ENCODE measurements at places on chromosomes 7 and 10.

DNA sequence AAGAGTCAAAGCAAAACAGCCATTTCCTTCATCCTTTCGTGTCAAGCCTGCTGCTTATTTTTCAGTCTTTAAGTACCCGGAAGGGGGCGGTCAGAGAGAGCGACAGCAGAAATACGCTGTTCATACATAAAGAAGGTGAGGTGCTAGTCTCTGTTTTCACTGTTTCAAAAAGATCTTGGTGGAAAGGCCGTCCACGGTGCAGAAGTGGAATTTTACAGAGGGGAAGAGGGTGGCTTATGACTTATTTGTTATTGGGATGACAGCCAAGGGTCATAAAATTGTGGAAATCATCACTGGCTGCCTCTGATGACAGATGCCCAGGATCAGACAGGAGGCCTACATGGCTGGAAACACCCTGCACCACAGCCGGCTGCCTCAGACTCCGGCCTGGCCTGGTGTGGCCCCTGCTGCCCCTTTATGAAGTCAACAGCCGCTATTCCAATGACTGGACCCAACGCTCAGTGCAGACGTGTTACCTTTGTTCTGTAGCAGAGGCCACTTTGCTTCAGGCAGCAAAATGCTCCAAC is 57.0 kb downstream of the HIPK2 start:
- no peak for DNase-seq

- no peak for DNase-seq
Measured at GRCh38 chr10:67110286-67110685, 184.4 kb downstream of the LRRTM3 start.

- DNase-seq, result no peak
Measured at GRCh38 chr7:22121702-22122474, 176.2 kb upstream of the CDCA7L start.

- DNase-seq, result peak; percentile 100
Measured at GRCh38 chr7:47783456-47784223, 164.6 kb downstream of the PKD1L1 start.

DNA sequence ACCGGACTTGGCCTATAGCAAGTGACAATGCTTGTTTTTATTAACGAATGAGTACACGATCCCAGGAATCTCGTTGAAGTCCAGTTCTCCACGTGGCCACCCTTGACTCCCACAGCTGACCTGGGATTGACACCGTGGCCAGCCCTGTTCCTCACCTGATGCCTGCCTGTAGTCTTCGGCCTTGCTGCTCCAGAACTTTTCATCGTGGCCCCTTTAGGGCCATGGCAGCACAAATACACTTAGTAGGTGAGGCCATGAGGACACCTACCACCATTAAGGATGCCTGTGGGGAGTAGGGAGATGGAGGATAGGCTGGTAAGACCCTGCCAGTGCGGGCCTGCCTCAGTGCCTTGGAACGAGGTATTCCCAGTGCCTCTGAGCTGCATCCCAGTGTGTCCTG is 30.6 kb upstream of the INSYN2A start:
- DNase-seq, result no peak

DNA sequence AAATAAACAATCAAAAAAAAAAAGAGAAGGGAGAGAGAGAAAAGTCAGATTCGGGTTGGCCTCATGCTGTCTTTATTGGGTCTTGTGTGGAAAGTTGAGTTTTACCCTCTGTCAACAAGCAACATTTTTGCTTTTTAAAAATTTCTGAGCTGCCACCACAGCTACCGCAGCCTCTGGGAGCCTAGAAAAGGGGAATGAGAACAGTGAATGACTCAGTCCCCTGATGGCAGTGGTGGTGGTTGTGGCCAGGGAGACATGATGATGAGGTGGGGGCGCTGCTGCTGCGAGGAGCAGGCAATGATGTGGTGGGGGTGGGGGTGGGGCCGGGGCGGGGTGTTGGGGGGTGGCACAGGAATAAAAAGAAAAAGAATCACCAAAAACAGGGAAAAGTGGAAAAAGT is 20.0 kb upstream of the CREB3L2 start:
- DNase-seq, result no peak

DNA sequence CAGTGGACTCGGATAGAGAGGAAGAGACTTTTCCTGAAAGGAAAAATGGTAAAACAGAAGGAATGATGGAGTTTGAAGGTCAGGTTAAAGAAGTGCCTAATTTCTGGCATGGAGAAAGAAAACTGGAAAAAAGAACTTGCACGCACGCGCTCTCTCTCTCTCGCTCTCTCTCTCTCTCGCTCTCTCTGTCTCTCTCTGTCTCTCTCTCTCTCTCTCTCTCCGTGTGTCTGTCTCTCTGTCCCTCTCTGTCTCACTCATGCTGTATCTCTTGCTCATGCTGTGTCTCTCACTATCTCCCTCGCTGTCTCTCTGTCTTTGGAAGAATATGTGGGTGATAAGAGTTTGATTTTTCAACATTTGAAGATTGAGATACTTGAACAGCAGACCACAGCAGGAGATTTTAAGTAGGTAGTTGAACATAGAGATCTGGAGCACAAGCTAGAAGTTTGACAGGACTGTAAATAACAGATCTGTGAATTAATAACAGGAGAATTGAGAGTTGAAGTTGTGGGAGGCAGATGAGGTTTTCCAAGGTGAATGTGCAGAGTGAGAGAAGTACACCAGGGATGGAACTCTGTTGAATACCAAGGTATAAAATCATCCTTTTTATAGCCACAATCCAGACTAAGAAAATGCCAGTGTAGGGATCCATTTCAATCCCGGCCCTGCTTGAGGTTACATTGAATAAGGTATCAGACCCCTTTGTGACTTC is 33.1 kb downstream of the ADD3 start:
- DNase-seq, result no peak

DNA sequence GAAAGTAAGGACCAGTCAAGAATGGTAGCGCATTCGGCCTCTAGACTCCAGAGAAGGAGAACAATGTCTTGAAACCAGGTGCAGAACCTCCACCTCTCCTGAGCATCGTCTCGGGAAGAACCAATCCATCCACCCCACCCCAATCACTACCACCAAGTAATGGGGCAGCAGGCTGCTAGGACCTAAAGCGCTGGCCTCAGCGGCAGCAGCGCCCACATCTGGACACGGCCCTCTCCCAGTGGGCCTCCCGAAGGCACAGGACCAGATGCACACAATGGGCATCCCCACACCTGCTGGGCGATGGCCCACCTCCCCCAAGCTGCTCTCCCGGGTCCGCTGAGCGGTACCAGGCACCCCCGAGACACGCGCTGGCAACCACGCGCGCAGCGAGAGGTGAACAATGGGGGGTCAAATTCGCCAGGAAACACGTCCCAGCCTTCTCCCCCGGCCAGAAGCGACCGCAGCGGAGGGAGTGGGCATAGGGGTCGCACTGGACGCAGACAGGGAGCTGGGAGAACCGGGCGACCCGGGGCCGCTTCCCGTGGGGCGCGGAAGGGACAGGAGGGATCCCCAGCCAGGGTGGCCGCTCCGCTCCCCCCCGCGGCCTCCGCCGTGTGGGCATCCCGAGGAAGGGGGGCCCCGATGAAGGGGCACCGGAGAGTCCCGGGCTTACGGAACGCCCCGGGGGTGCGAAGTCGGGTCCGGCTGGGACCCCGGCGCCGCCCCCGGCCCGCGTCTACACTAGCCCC is 506 bp downstream of the CTTNBP2 start:
- DNase-seq, result no peak

DNA sequence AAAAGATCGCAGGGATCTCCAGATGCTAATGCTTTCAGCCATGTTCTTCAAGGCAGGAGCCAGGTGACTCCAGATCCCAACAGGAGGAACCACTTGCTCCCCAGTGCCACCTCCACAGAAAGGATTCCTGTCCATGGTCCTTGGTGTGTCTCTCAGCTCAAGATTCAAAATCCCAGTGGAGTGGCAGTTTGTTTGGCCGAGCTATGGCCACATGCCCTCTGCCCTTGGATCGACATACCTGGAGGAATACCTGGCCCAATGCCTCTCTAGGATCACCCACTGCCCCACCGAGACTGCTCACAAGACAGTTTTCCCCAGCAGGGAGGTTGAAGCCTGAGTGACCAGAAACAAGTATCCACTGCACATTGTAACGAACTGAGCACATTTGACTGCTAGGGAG is 3.9 kb upstream of the GPRIN2 start:
- DNase-seq, result no peak

GRCh38 chr7:66950763-66951162 is 29.7 kb downstream of the TMEM248 start:
- DNase-seq, result peak; percentile 52

- no peak for DNase-seq
Measured at GRCh38 chr7:148991536-148991935, 36.8 kb downstream of the PDIA4 start.

DNA sequence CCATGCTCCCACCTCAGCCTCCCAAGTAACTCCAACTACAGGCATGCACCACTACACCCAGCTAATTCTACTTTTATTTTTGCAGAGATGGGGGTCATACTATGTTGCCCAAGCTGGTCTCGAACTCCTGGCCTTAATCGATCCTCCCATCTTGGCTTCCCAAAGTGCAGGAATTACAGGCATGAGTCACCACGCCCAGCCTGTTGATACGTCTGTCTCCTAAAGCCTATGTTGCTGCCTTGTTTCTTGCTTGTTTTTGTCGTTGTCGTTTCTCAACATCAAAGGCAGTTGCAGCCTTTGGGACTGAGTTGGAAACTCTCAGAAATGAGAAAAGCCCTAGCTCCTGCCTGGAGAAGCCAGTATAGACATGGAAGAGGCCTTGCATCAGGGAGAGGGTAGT is 49.9 kb downstream of the SORBS1 start:
- DNase-seq, result no peak

- DNase-seq, result no peak
Measured at GRCh38 chr7:98134420-98135228, 28.0 kb downstream of the LMTK2 start.

DNA sequence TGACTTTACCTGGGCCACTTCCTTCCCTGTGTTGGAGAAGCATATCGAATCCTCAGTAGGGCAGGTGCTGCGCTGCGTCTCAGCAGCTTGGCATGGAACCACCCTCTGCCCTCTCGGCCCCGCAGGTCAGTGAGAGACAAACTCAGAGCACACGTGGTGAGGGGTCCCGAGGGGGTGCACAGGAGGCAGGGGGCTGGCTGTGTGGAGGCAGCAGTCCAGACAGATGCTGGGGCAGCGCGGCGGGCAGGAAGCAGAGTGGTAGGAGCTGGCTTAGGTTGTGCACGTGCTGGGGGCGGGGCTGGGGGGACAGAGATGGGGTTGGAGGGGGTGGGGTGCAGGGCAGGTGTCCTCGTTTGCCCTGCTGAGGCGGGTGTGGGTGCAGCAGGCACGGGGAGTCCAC is 33.1 kb downstream of the NUB1 start:
- DNase-seq, result no peak

DNA sequence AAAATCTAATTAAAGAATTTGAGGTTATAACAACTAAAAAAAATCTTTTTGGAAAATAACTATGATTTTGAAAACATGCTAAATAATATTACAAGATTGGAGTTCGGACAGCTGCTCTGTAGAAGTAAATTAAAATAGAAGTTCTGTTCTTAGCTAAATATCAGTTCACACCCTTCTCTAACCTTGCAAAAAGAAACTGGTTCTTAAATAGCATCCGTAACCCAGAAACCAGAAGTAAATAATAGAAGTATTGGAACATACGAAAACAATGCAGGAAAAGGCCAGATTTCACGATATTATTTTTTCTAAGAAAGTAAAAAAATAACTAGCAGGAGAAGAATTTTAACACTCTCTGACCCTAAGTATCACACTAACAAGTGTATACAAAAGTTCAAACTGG is 164.7 kb downstream of the PRKG1 start:
- DNase-seq, result no peak

DNA sequence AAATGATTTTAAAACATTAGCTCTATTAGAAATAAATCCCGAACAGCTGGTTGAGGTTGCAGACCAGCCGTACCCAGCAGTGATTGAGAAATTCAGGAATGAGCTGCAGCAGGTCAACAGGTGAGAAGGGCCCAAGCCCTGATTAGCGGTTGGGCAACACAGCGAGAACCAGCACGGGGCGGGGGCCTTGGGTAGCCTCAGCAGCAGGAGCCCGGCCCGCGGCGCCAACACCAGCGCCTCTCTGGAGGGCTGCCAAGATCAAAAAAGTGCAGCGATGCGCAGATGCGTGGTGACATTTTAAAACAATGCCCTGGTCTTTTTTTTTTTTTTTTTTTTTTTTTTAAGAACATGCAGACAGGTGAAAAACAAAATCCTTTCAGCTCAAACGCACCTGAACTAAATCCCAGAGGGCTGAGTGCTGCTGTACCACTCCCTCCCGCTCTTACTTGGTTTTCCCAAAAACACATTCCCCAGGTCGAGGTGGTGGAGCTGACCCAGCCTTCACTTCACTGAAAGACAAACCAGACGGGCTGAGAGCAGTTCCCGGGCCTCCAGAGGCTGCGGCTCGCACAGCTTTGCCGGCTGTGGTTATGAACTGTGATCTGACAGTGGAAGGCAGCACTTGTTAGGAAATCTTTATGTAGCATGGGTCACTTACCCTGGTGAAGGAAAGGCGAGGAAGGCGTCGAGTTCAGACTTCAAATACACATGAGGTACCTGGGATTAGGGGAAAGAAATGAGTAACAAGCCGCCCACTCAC is 579.4 kb downstream of the SDK1 start:
- DNase-seq, result no peak

GRCh38 chr10:72588266-72588665 is 37.6 kb downstream of the MICU1 start:
- DNase-seq, result no peak

GRCh38 chr7:128231021-128231420 is 10.1 kb upstream of the LEP start:
- DNase-seq, result no peak

- peak; percentile 66 for DNase-seq
Measured at GRCh38 chr10:85548034-85548433, 818.6 kb downstream of the GRID1 start.

DNA sequence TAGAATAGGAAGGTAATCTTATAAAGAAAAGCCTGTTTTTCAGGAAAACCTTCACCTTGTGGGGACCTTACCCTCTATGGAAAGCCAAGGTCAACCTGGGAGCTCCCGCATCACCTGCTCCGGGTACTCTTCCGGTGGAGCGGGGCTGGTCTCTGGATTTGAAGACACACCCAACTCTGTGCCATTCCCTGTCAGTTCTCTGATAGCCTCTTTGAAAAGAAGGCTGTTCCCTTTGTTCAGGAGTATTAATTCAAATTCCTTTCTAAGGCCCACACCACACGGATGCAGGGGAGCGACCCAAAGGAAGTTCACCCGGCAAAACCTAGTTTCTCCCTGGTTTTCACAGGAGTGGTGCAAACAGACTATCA is 10.7 kb downstream of the CTBP2 start:
- no peak for DNase-seq

DNA sequence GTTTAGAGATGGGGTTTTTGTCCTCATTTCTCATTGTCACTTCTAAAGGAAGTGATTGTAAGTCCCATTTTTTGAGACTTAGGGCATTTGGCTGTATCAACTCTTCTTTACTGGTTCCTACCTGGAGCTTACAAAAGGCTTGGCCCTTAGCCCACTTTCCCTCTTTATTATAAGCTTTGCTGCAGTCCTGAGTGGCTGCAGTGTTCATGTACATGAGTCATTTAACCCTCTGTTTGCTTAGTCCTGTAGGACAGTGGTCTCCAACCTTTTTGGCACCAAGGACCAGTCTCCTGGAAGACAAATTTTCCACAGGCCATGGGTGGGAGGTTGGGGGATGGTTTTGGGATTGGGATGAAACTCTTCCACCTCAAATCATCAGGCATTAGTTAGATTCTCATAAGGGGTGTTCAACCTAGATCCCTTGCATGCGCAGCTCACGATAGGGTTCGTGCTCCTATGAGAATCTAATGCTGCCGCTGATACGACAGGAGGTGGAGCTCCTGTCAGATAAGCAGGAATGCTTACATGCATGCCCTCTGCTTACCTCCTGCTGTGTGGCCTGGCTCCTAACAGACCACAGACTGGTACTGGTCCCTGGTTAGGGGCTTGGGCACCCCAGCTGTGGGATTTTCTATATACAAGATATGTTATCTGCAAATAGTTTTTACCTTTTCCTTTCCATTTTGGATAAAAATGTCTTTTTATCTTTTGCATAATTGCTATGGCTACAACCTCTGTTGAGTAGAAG is 99.7 kb downstream of the CCSER2 start:
- no peak for DNase-seq
